Pancreas (tissue), 10 donors: ENCODE measurements at places on chromosomes 5 and 9. TPM values are rescaled to one million over a fixed set of nuclear protein-coding genes. Genes with fewer than 3 reads are reported as not detected.

- H3K4me1 ChIP-seq = no peaks in the 10 kb centered on the region
- DNase-seq = no peak
- no peak overlapping the region for H3K27ac ChIP-seq
- H3K27me3 ChIP-seq = no peaks in the 10 kb centered on the region
Measured at GRCh38 chr5:1961304-1961946, 78.7 kb upstream of the IRX4 start.

Gene TMEFF1
- total RNA-seq = 0.16 TPM

Gene MXD3
- 3.7 TPM for total RNA-seq

Gene IL33
- 5.7 TPM for total RNA-seq

Gene SUSD3
- total RNA-seq = 1.2 TPM

DNA sequence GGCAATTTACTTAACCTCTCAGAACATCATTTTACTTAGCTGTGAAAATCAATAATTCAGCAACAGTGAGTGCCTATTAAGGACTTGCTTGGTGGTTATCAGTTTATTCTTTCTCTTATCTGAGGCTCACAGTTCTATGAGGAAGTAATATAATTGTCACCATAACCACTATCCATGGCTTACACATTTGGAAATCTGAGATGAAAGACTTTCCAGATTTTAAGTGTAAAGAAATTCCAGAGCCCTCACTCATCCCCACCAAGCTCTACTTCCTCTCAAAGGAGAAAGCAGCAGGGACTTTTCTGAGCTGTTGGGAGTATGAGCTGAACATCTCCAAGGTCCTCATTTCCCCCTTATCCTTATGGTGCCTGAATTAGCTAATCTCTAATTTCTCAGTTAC lies 321.5 kb downstream of the FBXL7 start:
- no peaks in the 10 kb centered on the region for H3K4me1 ChIP-seq
- H3K4me3 ChIP-seq = no peak overlapping the region
- no peak for DNase-seq
- no peaks in the 10 kb centered on the region for H3K36me3 ChIP-seq

Gene TRIM52
- total RNA-seq = 5.6 TPM

Gene PCDHGB2
- total RNA-seq = 1.9 TPM

DNA sequence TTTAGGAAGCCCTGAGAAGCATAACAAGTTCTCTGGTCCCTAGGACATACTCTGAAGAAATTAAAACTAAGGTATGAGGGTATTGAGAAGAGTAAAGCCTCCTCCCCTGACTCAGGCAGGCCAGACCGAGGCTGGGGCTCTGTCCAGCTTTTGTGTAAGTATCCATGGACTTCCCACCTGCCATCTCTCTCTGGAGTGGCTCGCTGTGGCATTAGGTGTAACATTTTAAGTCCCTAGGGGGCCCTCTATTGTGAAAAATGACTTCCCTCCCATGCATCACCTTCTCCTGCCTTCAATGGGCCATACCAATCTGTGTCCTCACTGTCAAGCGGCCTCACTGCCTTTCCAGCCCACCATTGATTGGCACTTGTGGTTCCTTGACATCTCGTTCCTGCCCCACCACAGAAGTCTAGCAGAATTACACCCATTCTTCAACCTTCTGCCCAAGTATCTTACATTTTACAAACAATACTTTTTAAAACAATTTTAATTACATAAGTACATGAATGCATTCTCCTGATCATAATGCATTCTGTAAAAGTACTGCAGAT lies 205.5 kb downstream of the SLIT3 start:
- no peaks in the 10 kb centered on the region for H3K4me1 ChIP-seq
- H3K36me3 ChIP-seq = no peaks in the 10 kb centered on the region
- H3K4me3 ChIP-seq = no peak overlapping the region
- no peaks in the 10 kb centered on the region for H3K27me3 ChIP-seq
- no peak overlapping the region for H3K27ac ChIP-seq

GRCh38 chr9:35951736-35952135 lies 6.2 kb downstream of the OR2S2 start:
- H3K36me3 ChIP-seq = no peaks in the 10 kb centered on the region
- no peak overlapping the region for H3K27ac ChIP-seq
- H3K4me3 ChIP-seq = no peak overlapping the region
- H3K4me1 ChIP-seq = no peaks in the 10 kb centered on the region
- H3K27me3 ChIP-seq = no peaks in the 10 kb centered on the region

GRCh38 chr5:14410394-14411201 lies 171.0 kb upstream of the OTULINL start:
- H3K4me3 ChIP-seq = no peak overlapping the region
- H3K27me3 ChIP-seq = no peaks in the 10 kb centered on the region
- H3K4me1 ChIP-seq = no peaks in the 10 kb centered on the region
- no peaks in the 10 kb centered on the region for H3K36me3 ChIP-seq
- DNase-seq = no peak

Gene FOXD4L3
- total RNA-seq = 0.12 TPM

DNA sequence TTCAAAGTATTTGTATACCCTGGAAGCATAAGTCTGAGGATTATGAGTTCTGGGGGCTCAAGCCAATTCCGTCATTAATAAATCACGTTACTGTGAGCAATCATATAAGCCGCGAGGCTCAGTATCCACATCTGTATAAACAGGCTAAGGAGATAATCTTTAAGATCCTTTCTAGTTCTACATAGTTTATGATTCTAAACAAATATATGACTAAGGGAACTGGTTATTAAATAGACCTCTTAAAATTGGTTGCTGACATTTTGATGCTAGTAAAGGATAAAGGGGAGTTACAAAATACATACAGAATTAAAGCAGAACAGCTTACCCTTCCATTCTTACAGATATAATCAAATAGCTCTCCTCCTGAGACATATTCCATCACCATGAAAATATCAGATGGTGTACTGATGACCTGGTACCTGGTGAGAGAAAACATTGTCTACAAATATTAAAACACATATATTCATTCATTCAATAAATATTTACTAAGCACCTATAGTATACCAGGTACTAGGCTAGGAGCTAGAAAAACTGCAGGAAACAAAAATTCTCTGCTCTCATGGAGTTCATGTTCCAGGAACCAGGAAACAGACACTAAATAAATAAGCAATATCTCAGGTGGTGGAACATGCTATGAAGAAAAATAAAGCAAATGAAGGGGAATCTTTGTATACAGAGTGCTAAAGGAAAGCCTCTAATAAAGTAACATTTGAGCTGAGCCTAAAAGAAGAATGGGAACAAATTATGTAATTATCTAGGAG lies 19.5 kb upstream of the TTC33 start:
- H3K27me3 ChIP-seq = no peaks in the 10 kb centered on the region
- peak overlapping the region; percentile 68 for H3K27ac ChIP-seq
- no peaks in the 10 kb centered on the region for H3K36me3 ChIP-seq
- no peak for DNase-seq

DNA sequence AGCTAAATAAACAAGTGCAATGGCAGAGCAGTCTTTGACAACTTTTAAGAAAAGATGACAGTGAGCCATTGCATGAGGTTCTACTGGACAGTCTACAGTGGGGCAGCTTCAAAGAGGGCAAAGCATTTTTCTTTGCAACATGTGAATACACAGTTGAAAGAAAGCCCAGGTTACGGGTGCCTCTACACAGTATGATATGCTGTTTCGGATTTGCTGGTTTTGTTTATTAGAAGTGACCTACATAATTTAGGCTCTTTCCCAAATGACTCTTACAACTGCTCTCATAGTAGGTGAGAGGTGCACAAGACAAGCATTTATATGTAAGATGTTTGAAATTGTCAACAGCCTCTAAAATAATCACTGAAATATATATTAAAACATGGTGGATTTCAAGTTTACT lies 62.4 kb downstream of the MEF2C start:
- H3K4me3 ChIP-seq = no peak overlapping the region
- DNase-seq = no peak
- no peaks in the 10 kb centered on the region for H3K36me3 ChIP-seq
- H3K27me3 ChIP-seq = no peaks in the 10 kb centered on the region

Gene TMEM252
- not detected for total RNA-seq

Gene CNTNAP3B
- total RNA-seq = 1.4 TPM

Gene ADRA1B
- 0.13 TPM for total RNA-seq

Gene SLC36A3
- total RNA-seq = not detected

DNA sequence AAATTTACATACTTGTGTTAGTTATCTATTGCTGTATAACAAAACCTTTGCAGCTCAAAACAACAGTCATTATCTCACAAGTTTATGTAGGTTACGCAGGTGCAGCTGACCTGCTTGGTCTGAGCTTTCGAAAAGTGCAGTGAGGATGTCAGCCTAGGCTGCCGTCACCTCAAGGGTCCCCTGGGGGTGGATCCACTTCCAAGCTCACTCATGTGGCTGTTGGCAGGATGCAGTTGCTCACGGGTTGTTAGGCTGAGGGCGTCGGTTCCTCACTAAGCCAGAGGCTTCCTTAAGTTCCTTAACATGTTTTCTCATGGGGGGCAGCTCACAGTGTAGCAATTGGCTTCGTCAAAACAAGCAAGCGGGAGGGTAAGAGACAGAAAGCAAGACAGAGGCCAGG lies 139.8 kb downstream of the DOCK8 start:
- no peaks in the 10 kb centered on the region for H3K27me3 ChIP-seq
- H3K4me3 ChIP-seq = no peak overlapping the region
- peaks cover 9% of the 10 kb centered on the region for H3K4me1 ChIP-seq
- H3K36me3 ChIP-seq = no peaks in the 10 kb centered on the region
- DNase-seq = no peak

GRCh38 chr9:104921067-104921741 lies 6.8 kb downstream of the ABCA1 start:
- DNase-seq = no peak
- no peak overlapping the region for H3K27ac ChIP-seq
- H3K4me1 ChIP-seq = no peaks in the 10 kb centered on the region
- H3K36me3 ChIP-seq = no peaks in the 10 kb centered on the region
- no peak overlapping the region for H3K4me3 ChIP-seq
- H3K27me3 ChIP-seq = no peaks in the 10 kb centered on the region

Gene ZDHHC11
- total RNA-seq = 8.0 TPM

DNA sequence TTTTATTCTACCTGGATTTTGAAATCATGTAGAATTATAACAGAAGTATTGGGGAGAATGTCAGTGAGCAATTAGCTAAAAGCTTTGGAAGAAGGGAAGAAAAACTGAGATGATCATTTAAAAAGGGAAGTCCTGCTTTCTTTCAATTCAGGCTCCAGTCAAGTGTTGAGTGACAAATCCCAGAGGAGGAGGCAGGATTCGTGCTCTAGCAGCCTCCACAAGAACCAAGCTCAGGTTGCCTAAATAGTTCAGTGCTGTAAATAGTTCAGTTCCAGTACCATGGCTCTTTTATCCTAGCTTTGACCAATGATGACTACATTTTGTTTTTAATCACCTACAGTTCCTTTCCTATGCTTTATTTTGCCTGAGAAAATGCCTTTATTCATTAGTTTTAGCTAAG lies 204.9 kb upstream of the NREP start:
- H3K36me3 ChIP-seq = no peaks in the 10 kb centered on the region
- no peak overlapping the region for H3K4me3 ChIP-seq
- DNase-seq = no peak
- no peak overlapping the region for H3K27ac ChIP-seq
- H3K27me3 ChIP-seq = no peaks in the 10 kb centered on the region
- H3K4me1 ChIP-seq = no peaks in the 10 kb centered on the region

DNA sequence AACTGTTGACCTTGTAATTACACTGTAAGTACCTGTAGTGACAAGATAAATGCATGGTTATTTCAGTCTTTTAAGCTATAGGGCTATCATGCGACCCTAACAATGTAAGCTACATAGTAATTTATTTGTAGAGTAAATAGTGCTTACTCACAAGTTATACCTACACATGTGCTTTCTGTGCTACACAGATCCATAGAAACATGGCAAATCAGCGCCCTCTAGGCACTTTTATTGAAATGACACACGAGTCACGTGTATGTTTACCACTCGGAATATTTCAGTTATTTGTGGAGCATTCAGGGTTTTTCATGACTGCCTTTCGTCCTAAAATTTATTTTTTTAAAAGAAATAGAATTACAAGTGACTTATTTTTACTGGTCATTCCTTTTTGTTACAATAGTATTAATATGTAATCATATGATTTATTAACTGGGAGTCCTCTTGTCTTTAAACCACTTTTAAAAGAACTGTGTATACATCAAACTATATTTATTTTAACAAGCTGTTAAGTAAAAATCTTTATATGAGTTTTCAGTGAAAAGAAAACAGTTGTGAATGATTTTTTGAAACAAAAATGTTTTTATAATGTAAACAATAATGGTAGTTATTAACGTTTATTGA lies 1242.3 kb upstream of the WWC1 start:
- no peaks in the 10 kb centered on the region for H3K36me3 ChIP-seq
- DNase-seq = peak; percentile 38
- H3K4me1 ChIP-seq = peaks cover 5% of the 10 kb centered on the region
- H3K27me3 ChIP-seq = no peaks in the 10 kb centered on the region
- no peak overlapping the region for H3K27ac ChIP-seq
- no peak overlapping the region for H3K4me3 ChIP-seq

Gene IL13
- not detected for total RNA-seq

GRCh38 chr9:73380411-73380810 lies 228.7 kb downstream of the ANXA1 start:
- no peak overlapping the region for H3K4me3 ChIP-seq
- H3K36me3 ChIP-seq = no peaks in the 10 kb centered on the region
- H3K27ac ChIP-seq = no peak overlapping the region
- no peaks in the 10 kb centered on the region for H3K4me1 ChIP-seq
- DNase-seq = no peak
- no peaks in the 10 kb centered on the region for H3K27me3 ChIP-seq

Gene UCK1
- total RNA-seq = 17.2 TPM

DNA sequence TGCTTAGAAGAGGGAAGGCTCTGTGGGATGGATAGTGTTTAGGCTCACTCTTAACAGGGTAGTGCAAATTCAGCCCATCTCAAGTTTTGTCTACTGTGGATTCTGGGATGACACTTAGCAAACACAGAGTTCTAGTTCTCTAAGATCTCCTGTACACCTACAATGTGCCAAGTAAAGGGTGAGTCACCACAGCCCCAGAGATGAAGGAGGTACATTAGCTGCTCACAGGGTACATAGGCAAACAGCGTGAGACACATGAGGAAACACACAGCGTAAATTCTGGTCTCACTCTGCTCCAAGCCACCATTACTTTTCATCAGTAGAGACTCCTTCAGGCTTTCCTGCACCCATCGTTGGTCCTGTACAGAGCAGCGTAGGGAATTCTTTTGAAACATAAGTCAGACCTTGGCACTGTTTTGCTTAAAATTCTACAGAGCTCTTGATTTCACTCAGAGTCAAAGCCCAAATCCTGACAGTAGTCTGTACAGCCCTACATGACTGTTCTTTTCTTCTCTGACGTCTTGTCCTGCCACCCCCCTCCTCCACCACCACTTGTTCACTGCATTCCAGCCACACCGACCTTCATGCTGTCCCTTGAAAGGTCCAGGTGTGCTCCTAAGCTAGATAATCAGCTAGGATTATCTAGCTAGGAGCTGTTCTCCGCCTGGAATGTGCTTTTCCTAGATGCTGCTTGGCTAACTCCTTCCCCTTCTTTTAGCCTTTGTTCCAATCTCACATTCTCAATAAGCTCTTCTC lies 8.7 kb downstream of the ASTN2 start:
- peaks cover 7% of the 10 kb centered on the region for H3K4me1 ChIP-seq
- no peak for DNase-seq
- no peak overlapping the region for H3K27ac ChIP-seq
- H3K4me3 ChIP-seq = no peak overlapping the region
- no peaks in the 10 kb centered on the region for H3K27me3 ChIP-seq
- no peaks in the 10 kb centered on the region for H3K36me3 ChIP-seq

GRCh38 chr9:109250311-109250741 lies 70.5 kb downstream of the EPB41L4B start:
- peaks cover 70% of the 10 kb centered on the region for H3K4me1 ChIP-seq
- no peak for DNase-seq
- no peak overlapping the region for H3K4me3 ChIP-seq
- H3K36me3 ChIP-seq = no peaks in the 10 kb centered on the region
- no peaks in the 10 kb centered on the region for H3K27me3 ChIP-seq
